BE2C (cell line): ENCODE measurements at places on chromosomes 16 and 17.
A peak's percentile ranks its signal among the peaks of the same experiment; 100 is the strongest.

DNA sequence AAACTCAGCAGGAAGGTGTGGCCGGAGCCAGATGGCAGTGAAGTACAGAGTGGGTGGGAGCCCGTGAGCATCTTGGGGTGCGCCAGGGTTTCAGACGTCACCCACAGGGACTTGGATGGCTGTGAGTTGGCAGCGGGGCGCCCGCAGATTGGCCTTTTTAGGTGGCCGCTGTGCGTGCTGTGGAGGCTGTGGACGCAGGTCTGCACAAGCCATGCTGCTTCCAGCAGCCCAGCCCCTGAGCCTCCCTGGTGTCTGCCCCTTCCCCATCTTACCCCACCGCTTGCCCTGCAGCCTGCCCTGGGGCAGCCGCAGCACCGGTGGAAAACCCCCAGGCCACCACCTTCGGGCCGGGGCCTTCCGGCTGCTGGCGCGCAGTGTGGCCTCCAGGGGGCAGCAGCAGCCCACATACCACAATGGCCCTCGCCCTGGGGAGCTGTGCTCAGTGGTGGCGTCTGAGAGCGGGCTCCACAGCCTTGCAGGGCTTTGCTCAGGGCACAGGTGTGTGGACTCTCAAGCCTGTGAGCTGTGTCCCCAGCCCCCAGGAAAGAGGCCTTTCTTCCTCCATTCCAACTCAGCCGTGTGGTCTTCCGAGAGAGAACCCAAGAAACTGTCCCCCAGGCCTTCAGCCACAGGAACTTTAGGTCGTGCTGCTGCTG lies 11.8 kb downstream of the ENDOV start:
- peak; percentile 85 for DNase-seq

DNA sequence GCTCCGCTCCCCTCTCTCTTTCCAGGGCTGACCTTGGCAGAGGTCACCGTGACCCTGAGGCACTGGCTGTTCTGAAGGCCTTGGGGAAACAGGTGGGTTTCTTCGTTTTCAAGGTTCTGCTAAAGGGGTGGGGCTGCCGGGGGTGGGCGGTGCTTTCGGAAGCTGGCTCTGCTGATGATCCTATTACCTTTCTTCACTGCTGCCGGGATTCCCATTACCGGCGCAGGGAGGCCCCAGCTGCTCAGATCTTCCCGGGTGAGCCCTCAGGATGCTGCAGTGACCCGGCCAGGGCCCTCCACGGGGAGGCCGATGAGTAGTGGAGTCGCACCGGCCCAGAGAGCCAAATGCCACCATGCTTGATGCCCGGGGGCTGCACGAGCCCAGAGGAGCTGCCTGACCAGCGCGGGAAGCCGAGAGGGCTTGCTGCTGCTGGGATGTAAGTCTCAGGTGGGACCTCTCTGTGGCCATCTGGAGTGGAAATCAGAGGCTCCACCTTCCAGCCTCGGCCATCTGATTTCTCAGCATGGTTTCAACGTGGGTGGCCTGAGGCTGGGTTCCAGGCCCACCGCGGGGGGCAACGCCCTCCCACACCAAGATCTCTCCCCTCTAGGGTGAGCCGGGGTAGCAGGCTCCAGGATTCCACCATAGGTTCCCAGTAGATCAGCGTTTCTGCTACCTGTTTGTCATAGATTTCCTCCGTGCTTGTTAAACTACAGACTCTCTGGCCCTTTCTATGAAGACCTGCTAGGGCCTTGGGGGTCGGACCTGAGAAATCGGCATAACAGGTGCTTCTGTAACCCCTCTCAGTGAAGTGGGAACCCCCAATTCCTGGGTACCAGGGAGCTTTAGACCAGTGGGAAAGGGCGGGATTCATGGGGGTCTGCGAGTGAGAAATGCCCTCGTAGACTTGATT lies 21.6 kb upstream of the ADCY7 start:
- no peak for DNase-seq

DNA sequence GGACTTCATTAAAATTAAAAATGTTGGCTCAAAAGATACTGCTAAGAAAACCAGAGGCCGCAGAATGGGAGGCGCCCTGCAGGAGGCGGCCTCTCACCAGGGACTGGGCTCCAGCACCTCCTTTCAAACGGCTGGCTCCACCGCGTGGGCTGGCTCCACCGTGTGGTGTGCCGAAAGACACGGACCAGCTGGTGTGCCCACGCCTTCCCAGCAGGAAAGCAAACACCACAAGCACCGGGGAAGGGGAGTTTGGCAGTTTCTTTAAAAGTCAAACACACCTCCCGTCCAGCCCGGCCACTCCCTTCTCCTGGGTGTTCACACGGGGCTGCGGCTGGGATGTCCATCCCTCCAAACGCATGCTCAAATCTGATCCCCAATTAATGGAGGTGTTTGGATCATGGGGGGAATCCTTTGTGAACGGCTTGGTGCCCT lies 13.9 kb downstream of the HAGH start:
- peak; percentile 79 for DNase-seq

DNA sequence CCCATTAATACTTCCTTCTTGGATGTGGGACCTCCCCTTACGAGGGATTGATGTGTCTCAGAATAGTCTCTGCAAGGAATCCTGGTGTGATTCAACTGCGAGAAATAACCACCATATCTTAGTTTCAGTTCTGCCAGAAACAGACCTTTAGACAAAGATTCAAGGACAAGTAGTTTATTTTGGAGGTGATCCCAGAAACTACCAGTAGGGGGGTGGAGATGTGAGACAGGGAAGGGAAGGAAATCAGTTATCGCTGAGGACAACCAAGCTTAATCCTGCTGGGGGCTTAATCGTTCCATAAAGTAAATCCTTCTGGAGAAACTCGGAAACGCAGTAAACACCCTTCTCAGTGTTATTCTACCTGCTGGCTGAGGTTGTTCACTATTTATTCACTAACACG lies 5.0 kb upstream of the SDR42E1 start:
- no peak for DNase-seq

GRCh38 chr16:50902457-50902856 lies 160.6 kb downstream of the CYLD start:
- DNase-seq: no peak

GRCh38 chr17:46106966-46107644 lies 86.1 kb downstream of the KANSL1 start:
- DNase-seq: no peak

- no peak for DNase-seq
Measured at GRCh38 chr16:22425036-22425801, 50.8 kb upstream of the CDR2 start.

- DNase-seq: no peak
Measured at GRCh38 chr17:83107656-83108048, 28.2 kb downstream of the METRNL start.

GRCh38 chr17:31405890-31406371 lies 14.5 kb downstream of the RAB11FIP4 start:
- no peak for DNase-seq
